ENCODE measurements at places on chromosomes 3 and 15. TPM values are rescaled to one million over a fixed set of nuclear protein-coding genes. Genes with fewer than 3 reads are reported as not detected.

GRCh38 chr3:76400141-76400540 is 614.8 kb upstream of the ZNF717 start:
- no peak for DNase-seq

GRCh38 chr3:150407808-150408220 is 284 bp upstream of the TSC22D2 start:
- DNase-seq, result no peak

- DNase-seq, result no peak
Observed at GRCh38 chr15:94145046-94145445, 86.3 kb upstream of the MCTP2 start.

DNA sequence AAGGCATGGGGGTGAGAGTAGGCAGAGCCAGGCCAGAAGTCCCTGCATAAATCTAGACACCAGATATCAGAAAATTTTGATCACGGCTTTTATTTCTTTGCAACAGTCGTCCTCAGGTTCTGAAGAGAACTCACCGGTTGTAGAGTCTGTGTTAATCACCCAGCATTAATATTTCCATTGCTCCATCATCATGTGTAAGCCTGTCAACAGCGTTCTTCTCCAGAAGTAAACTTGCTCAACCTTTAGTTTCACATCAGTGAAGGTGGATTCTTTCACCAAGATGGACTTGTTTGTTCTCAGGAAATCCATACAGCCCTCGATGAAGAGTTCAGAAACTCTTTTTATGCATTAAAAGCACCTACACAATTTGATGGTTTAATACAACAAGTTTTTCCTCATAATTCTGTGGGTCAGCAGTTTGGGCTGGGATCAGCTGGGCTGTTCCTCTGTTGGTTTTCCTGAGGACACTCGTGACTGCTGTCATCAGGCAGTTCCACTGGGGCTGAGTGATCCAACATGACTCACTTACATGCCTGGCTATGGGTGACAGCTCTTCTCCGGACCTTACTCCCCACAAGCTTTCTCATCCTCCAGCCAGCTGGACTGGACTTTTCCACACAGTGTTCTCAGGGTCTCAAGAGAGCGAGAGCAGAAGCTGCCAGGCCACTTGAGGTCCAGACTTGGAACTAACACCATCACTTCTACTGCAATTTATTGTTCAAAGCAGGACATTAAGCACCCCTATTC is 303.4 kb downstream of the ZNF621 start:
- no peak for DNase-seq

DNA sequence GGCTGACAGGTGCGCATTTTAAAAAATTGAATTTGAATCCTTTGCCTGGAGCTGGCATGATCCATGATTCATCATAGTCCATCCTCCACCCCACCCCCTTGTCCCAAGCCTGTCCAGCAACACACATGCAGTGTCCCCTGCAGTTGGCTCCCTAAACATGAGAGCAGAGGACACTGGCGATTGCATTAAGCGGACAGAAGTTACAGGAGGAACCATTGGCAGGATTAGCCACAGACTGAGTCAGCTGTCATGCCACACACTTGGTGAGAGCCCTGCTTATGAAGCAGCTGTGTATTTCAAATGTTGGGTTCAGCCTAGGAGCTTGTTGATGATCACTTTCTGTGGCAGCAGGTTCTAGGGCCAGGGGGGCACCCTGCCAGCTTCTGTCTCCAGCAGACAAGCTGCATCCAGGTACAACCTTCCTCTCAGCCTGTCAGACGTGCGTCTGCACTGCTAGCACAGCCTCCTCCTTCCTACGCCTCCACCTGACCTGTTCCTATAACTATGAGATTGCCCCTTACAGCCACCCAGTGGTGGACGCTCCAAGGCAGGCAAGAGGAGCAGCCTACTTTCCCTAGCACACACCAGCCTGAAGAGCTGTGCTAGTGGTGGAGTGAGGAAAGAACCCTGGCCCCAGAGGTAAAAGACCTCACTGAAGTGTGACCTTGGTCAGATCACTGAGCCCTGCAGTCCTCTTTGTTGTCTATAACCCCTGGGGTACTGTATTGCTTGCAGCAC is 121.9 kb downstream of the SLCO3A1 start:
- DNase-seq, result no peak

DNA sequence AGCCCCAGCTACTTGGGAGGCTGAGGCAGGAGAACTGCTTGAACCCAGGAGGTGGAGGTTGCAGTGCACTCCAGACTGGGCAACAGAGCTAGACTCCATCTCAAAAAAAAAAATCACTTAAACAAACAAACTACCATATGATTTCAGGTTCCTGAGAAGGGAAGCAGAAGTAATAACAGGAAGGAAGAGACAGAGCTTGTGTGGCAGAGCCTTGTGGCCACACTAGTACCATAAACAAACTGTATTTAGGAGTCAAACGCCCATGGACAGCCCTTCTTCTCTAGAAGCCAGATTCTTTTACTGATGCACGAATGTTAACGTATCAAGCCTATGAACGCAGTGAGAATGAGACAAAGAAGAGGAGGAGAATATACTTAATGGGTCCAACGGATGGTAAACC is 12.0 kb downstream of the MTMR10 start:
- DNase-seq, result no peak

- no peak for DNase-seq
Observed at GRCh38 chr3:1752205-1752604, 346.5 kb upstream of the CNTN4 start.

GRCh38 chr3:194139814-194140391 is 4.0 kb downstream of the HES1 start:
- no peak for DNase-seq

DNA sequence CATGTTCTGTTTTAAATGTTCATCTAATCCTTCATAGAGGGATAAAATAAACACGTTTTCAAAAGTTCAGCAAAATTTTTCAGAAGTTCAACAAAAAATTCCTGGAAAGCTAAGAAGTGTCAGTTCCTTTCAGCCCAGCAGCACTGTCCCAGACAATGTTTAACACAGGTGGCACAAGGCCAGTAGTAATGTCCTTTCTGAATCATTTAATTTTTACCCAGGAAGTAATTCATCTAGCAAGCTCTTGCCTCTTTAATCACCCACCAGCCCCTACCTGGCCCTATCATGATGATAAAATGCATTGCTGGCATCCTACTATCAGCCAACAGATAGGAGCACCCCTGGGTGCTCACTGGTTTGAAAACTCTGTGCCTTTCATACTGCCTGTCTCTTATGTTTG is 627.1 kb upstream of the ADAMTS9 start:
- no peak for DNase-seq

Gene SLC9C1
- total RNA-seq, result 0.96 TPM

Gene NAALADL2
- total RNA-seq, result 20.8 TPM

Gene OXSM
- total RNA-seq, result 18.4 TPM

Gene SLC24A5
- total RNA-seq, result not detected

Gene CHAC1
- 3.1 TPM for total RNA-seq

Gene BLM
- total RNA-seq, result 4.1 TPM

Gene EFHB
- total RNA-seq, result not detected

Gene GMNC
- not detected for total RNA-seq

Gene SNX4
- 50.6 TPM for total RNA-seq

Gene TMEM266
- 0.16 TPM for total RNA-seq

Data from mucosa of descending colon (tissue), 3 donors.